ENCODE measurements at places on chromosomes 7 and 10. TPM values are rescaled to one million over a fixed set of nuclear protein-coding genes. Genes with fewer than 3 reads are reported as not detected.

The OR13A1 gene
- total RNA-seq = not detected

DNA sequence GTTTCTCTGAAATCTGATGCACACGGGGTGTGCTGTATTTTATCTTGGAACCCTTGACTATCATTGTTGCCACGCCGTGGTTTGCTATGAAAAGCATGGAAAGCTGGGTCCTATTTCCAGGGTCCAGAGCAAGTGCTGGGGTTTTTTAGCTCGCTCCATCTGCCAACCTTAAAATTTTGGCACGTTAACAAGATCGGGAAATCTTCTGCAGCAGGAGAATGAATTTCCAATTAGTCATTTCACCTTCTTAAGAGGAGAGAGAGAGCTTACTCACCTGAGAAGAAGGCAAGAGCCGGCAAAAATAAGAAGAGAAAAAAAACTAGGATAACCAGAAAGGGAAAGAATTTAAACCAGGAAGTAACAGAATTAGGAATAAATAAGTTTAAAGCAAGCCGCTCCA, 223.6 kb upstream of the CELF2 start:
- DNase-seq = peak; percentile 62

The SAP25 gene
- 0.21 TPM for total RNA-seq

The TUBAL3 gene
- total RNA-seq = not detected

- no peak for DNase-seq
Observed at GRCh38 chr7:106047184-106047583, 64.9 kb downstream of the SYPL1 start.

DNA sequence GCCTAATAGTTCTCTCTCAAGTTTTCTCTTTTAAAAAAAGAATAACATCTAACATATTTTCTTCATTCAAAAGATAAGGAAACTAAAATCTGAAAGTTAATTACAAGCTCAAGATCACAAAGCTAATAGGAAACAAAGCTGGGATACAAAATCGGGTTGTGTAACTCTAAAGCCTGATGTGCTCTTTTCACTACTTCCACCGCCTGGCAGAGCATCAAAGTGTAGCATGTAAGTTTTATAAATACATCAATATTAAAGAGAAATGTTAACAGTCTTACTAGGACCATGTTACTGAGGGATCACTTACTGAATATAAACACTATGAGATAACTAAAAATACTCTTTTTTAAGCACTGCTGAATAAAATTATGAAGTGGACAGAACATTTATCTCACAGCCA, 97.2 kb downstream of the KMT2C start:
- no peak for DNase-seq

GRCh38 chr7:39088730-39089593, 111.3 kb downstream of the POU6F2 start:
- no peak for DNase-seq

DNA sequence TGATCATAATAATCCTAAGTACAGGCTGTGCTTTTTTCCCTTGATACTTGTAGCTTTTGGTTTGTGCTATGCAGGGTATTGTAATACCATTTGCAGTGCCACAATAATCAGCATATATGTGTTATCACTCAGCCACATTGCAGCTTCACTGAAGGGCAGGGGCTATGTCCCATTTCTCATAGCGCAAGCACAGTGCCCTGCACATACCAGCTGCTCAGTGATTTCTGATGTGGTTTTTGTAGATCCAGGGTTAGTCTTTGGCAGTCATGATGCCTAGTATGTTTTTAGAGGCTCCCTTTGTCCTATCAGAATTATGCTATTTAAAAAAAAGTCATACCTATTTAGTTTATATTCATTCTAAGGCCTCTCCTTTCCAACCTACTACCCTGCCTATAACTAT, 25.8 kb downstream of the MET start:
- DNase-seq = peak; percentile 57

DNA sequence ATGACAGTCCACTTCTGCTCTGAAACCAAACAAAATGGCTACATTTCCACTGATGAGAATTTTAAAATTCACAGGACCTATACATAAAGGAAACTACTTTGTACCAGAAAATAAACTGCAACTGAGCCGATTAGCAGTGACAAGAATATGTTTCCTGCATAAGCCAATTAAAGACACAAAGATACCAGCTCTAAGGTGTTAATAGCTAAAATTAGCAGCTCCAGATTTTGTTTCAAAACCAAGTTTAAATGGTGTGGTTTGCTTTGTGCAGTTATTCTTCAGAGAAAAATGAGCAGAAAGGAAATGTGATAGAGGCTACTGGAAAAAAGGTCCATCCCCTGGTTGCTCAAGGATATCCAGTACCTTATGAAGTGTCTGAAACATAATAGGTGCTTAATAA, 123.2 kb downstream of the ANK3 start:
- DNase-seq = no peak

DNA sequence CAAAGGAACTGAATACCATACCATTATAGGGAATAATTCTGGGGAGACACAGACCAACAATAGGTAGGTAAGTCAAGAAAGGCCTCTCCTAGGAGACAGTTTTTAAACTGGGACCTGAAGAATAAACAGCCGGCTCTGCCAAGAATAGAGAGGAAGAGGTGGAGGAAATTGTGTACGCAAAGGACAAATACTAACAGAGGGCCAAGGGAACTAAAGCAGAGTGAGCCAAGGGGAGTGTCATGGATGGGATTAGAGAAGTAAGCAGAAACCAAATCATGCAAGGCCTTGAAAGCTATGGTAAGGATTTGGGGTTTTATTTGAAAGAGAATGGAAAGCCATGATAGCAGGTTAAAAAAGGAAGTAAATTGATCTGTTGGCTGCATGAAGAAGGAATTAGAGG, 18.1 kb upstream of the ITGB8 start:
- no peak for DNase-seq

The SYNPO2L gene
- total RNA-seq = 22.8 TPM

GRCh38 chr10:99976886-99977665, 32.7 kb downstream of the DNMBP start:
- DNase-seq = peak; percentile 65

- peak; percentile 14 for DNase-seq
Observed at GRCh38 chr7:79909176-79909575, 225.5 kb upstream of the GNAI1 start.

DNA sequence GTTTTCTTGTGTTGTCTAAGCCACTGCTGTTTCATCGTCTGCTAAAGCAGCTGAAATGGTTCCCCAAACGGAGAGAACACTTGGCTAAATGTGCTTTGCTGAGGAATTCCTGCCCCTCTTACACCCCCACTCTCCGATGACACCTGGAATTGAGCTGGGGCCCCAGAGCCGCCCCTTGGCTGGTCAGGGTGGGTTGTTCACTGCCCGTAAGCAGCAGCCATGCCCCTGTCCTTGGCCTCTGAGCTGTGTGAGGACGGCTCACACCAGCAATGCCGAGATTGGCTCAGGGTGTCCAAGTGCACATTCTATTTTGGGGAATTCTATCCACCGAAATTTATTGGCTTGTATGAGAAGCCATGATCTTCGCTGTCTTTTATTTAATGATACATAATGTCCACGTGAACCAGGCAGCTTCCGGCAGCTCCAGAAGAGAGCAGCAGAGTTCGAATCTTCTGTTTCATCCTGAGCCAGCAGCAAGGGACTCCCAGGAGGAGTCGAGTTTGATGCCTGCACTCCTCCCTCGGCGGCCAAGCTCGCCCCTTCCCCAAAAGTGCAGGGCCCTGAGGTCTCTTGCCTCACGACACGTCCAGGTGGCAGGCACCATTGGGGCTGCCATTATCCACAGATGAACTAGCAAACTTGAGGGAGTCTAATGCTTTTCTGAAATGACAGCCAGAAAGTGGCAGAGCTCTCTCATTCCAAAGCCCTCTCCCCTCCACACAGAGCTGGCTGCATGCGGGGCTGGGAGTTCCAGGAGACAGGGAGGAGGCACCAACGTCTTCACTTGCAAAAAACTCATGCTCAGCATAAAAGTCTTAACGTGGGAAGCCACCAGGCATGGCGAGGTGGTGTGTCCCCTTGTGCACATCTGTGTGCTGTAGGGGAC, 114.0 kb downstream of the WDR37 start:
- no peak for DNase-seq

The TWIST1 gene
- 24.7 TPM for total RNA-seq

The MCM10 gene
- 0.05 TPM for total RNA-seq

- no peak for DNase-seq
Observed at GRCh38 chr7:116497708-116498107, 1.8 kb upstream of the CAV2 start.

GRCh38 chr10:22554461-22555182, 159.8 kb downstream of the PIP4K2A start:
- no peak for DNase-seq

The NPC1L1 gene
- not detected for total RNA-seq

DNA sequence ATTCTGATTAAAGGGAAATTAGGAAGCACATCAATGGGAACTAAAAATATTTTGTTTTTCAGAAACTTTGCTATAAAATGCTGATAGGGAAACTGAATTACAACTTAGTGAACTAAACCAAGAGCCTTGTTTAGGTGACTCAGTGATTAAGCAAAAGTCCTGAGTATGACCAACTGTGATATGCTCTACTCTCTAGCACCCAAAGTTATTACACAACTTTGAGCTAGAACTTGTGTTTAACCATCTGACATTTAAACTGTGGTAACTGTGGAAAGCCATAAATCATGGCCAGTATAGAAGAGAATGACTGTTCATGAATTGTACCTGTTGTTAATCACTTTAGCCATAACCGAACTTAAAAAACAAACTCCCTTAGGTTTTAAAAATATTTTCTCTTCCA, 127.4 kb downstream of the ZNF365 start:
- no peak for DNase-seq

DNA sequence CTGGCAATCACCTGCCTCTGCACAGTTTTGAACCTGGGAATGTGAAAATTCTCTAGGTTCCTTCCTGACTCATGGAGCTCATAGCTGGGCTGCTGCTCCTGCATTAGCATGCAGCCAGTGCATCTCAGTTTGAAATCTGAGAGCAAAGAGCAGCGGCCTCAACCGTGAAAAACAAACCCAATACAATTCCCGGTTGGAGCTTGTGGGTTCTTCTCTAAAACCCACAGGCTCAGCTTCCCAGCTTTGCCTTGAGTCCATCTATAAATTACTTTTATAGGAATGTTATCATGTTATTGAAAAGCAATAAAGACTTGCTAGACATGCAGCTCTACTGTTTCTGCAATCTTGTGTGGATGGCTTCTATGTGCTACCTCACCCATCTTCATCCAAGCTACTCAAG, 191.7 kb downstream of the CXCL12 start:
- DNase-seq = no peak

- DNase-seq = no peak
Observed at GRCh38 chr10:70564901-70565351, 37.6 kb downstream of the PRF1 start.

The NPTX2 gene
- total RNA-seq = 121 TPM

GRCh38 chr7:46791188-46791587, 790.7 kb downstream of the TNS3 start:
- DNase-seq = no peak

DNA sequence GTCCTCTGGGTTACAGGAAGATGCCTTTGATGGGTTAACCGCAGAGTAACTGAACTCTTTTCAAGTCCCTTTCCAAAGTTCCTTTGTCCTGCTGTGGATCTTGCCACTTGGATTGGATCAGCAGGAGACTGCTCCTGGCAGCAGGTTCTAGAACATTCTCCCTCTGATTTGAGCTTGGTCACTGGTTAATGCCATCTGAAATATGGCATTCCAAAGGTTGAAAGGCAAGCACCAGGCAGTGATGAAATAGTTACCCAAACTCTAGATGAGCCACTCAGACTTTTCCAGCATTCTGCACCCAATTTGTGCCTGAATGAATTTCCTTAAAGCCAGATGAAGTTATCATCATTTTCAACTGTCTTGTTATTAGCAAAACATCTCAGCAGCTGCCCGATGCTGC, 343.9 kb downstream of the RNLS start:
- DNase-seq = no peak

The AMPH gene
- not detected for total RNA-seq

The AKR1C8 gene
- not detected for total RNA-seq

- DNase-seq = no peak
Observed at GRCh38 chr7:47946581-47947354, 1.5 kb downstream of the PKD1L1 start.

- DNase-seq = peak; percentile 12
Observed at GRCh38 chr10:78757344-78757925, 311.3 kb upstream of the ZMIZ1 start.

DNA sequence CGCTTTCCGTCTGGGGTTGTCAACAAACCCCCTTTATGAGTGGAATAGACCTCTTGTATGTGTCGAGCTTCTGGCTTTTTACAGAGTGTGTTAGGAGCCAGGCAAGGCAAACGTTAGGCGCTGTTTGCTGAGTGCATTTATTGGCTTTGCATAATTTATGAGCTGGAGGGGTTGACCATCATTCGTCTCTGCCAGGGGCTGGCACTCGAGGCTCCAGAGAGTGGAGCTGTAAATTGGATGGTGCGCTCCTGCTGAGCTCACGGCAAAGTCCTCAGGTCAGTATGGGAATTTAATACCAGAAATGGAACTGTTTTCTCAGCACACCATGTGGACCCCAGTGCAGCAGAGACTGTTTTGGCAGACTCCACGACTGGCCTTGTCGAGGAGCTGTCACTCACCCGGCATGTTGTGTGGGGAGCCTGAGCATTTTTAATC, 699.4 kb upstream of the GALNT17 start:
- no peak for DNase-seq

DNA sequence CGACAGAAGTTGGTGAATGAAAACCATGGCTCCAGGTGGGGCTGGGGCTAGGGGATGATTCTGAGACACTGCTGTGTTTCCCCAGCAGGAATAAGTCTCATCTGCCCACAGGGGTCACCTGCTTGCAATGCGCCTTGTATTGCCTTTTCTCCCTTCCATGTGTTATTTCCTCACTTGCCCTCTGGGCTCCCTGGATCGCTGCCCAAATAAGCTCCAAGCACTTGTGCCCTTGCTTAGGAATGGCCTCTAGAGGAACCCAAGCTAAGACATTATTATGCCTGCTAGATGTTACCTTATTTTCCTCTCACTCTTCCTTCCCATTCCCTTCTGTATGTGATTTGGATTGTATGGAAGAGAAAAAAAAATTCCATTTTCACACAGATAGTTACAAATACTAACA, 24.8 kb upstream of the PLPP4 start:
- DNase-seq = no peak

GRCh38 chr7:54879776-54880175, 120.8 kb upstream of the SEC61G start:
- peak; percentile 18 for DNase-seq

DNA sequence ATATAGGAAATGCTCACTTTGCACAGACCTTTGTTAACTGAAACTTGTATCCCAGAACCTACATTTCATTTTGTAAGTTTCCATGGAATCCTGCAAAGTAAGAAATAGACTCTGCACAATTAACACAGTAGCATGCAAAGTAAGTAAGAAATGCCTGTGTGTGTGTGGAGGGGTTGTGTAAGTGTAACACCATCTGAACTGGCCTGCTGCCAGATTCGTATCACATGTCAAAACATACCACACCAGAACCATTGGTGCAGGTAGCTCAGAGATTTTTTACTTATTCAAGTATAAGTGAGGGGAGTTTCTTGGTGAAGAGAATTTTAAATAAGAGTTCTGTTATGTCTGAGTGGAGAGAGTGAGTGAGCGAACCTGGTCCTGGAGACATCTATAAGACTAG, 17.9 kb upstream of the DDX21 start:
- DNase-seq = no peak

DNA sequence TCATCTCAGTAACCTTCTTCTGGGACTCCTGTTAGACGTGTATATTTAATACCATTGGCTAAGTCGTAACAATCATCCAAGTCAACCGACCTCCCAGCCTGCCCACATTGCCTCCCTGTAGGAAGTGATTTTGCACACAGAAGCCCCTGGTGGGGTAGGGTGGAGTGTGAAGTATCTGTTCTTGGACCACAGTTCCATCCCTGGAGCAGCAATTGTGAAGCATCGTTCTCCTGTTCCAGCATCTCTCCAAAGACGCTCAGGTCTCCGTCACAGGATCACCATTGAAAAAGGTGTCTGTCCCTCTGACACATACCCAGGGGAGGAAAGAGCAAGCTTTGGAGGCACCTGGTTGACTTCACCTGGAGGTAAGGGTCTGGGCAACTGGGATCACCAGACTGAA, 72.9 kb downstream of the CCDC3 start:
- DNase-seq = no peak
